ENCODE measurements at places on chromosomes 5 and 9. TPM values are rescaled to one million over a fixed set of nuclear protein-coding genes. Genes with fewer than 3 reads are reported as not detected.

GRCh38 chr9:91474656-91475055 is 51.0 kb upstream of the NFIL3 start:
- no peaks in the 10 kb centered on the region for H3K4me1 ChIP-seq
- no peak overlapping the region for H3K4me3 ChIP-seq
- H3K27ac ChIP-seq: no peak overlapping the region
- H3K27me3 ChIP-seq: no peaks in the 10 kb centered on the region

DNA sequence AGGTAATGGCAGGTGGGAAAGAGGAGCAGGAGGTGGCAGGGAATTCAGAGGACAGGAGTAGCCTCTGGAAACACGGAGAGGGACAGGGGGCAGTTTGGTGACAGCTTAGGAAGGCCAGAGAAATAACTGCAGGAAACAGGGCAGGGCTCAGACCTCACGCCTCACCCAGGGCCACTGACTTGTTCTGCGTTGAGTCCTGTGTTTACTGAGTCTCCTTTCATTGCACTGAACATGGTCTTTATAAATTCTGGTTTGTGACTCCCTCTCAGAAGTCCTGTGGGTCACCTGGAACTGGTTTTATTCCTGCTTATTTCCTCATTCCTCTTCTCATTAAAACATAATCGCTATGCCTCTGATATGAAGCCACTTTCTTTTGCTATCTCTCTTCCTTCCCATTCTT is 55.2 kb upstream of the ZNF622 start:
- H3K27ac ChIP-seq: no peak overlapping the region
- DNase-seq: no peak
- no peaks in the 10 kb centered on the region for H3K27me3 ChIP-seq
- H3K4me3 ChIP-seq: no peak overlapping the region

DNA sequence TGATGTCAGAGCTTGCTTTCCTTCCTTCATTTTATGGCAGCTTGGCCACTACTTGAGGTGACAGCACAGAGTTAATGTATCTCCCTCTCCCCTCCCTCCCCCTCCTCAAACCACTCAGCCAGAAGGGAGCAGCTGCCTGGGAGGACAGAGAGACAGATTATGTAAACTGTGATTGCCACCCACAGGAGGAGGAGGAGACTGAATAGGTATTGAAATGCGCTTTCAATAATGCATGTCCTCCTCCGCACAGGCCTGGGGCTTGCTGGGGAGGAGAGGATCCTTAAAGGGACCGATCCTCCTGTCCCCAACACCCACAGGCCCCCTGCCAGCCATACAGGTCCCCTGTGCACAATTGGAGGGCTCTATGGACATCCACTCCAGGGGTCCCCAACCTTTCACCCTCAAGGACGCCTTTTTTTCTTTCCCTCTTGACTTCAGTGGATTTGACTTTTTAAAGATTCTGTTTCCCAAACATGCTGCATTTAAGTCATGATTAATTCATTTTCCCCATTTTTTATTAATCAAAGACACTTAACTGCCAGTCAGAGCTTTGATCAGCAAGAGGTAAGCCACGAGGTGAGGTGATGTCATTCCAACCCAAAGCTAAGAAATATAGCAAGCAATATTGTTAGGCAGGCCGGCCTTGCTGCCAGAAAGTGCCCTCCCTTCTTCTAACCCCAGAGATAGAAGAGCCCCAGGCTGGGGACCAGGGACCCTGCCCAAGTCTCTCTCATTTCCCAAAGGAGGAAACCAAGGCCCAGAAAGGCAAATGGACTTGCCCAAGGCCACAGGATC is 47.5 kb upstream of the CPLX2 start:
- no peak overlapping the region for H3K27ac ChIP-seq
- H3K36me3 ChIP-seq: no peaks in the 10 kb centered on the region
- no peak overlapping the region for H3K4me3 ChIP-seq
- no peaks in the 10 kb centered on the region for H3K27me3 ChIP-seq

DNA sequence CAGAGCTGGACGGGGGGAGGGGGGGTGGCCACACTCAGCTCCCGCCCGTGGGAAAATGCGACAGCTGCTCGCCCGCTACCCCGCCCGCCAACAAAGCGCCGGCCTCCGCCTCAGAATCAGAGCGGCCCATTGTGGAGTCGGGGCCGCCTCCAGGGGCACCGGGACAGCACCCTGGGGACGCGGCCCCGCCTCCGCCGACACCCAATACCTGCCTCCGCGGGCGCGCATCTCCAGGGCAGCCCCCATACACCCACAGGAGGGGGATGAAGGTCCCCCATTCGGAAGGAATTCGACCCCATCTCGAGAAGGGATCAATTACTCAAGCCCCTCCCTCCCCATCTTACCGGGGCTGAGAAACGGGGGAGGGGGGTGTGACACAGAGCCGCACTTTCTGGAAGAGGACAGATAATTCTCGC is 1.3 kb downstream of the NOTCH1 start:
- peak; percentile 95 for DNase-seq
- no peaks in the 10 kb centered on the region for H3K27me3 ChIP-seq
- peaks cover 90% of the 10 kb centered on the region for H3K4me1 ChIP-seq
- peaks cover 6% of the 10 kb centered on the region for H3K36me3 ChIP-seq
- H3K27ac ChIP-seq: peak overlapping the region; percentile 99
- peak overlapping the region; percentile 79 for H3K4me3 ChIP-seq

The TICAM2 gene
- 7.9 TPM for total RNA-seq

Measured in spleen (tissue), 13 donors.